ENCODE measurements at places on chromosomes 16 and 17. TPM values are rescaled to one million over a fixed set of nuclear protein-coding genes. Genes with fewer than 3 reads are reported as not detected.
A peak's percentile ranks its signal among the peaks of the same experiment; 100 is the strongest.

DNA sequence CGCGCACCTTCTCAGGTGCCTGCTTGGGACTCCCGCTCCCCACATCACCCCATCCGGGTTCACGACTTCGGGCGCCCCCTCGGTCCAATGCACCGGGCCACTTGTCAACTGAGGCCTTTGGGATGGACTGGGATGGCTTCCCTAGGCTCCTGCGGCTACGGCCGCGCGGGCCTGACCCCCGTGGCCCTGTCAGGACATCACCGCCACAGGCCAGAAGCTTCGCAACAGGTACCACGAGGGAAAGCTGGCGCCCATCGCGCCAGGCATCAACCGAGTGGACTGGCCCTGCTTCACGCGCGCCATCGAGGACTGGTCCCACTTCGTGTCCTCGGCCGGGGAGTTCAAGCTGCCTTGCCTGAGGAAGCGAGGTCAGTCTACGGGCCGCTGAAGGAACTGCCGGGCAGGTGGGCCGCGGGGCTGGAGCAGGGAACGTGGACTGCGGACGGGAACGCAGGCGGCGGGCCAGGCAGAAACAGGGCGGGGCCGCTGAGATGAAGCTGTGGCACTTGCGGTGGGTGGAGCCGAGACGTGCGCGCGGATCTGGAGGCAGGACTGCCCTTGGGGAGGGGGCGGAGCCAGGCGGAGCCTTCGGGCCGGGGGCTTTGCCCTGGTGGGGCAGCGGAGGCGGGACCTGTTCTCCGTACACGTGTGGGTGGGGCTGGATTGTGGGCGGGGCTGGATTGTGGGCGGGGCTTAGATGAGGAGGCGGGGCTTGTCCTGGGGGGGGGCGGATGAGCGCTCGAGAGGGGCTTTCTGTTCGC, 13.7 kb upstream of the CNGB1 start:
- DNase-seq = peak; percentile 58

- no peak for DNase-seq
These were observed 436.2 kb upstream of the ZFHX3 start for GRCh38 chr16:73483934-73484711.

DNA sequence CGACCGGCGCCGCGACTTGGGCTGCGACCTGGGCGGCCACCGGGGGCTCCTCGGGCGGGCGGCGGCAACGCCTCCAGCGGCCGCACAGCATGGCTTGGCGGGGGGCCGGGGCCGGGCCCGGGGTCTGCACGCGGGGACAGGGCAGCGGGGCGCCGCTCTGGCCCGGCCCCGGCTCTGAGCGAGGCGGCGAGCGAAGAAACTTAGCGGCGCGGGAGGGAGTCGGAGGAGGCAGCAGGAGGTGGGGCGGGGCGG, at the start of gene PLCD3:
PLCD3 (minus strand) TSS at position 196 of the 252 bp plus-strand sequence; CDS start at position 91, 105 bp downstream.
- no peak for DNase-seq

The AMFR gene
- 62.1 TPM for polyA plus RNA-seq

GRCh38 chr16:68031951-68032350, 8.9 kb downstream of the DUS2 start:
- no peak for DNase-seq

The C17orf50 gene
- polyA plus RNA-seq = not detected

The PIK3R5 gene
- polyA plus RNA-seq = 0.62 TPM

The PLCG2 gene
- 5.5 TPM for polyA plus RNA-seq

The KCNJ18 gene
- not detected for polyA plus RNA-seq

DNA sequence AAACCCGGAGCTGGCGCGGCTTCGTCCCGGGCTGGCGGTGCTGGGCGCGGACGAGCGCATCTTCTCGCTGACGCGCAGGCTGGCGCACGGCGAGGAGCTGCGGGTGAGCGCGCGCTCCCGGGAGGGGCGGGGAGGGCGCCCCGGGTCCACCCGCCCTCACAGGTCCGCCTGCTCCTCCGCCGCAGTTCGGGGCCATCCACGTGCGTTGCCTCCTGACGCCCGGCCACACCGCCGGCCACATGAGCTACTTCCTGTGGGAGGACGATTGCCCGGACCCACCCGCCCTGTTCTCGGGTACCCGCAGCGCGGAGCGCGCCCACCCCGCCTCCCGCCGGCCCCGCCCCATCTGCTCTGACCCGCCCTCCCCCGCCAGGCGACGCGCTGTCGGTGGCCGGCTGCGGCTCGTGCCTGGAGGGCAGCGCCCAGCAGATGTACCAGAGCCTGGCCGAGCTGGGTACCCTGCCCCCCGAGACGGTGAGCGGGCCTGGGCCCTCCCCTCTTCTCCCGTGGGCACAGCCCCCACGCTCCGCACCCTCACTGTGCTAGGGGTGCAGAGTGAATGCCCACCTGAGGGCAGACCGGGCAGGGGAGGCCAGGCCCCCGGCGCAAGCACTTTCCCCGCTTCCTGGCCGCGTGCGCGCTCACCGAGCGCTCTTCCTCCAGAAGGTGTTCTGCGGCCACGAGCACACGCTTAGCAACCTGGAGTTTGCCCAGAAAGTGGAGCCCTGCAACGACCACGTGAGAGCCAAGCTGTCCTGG, 1.4 kb downstream of the HAGHL start:
- DNase-seq = no peak

- DNase-seq = no peak
These were observed 21.2 kb downstream of the USP31 start for GRCh38 chr16:23128056-23128455.

The ATXN2L gene
- 87.2 TPM for polyA plus RNA-seq

The FBXL20 gene
- polyA plus RNA-seq = 8.2 TPM

GRCh38 chr17:70825321-70826125, 656.2 kb downstream of the KCNJ2 start:
- DNase-seq = peak; percentile 45

Measured in muscle of arm (tissue), 14 donors.